ENCODE measurements at places on chromosomes 5 and 9.
A peak's percentile ranks its signal among the peaks of the same experiment; 100 is the strongest.

DNA sequence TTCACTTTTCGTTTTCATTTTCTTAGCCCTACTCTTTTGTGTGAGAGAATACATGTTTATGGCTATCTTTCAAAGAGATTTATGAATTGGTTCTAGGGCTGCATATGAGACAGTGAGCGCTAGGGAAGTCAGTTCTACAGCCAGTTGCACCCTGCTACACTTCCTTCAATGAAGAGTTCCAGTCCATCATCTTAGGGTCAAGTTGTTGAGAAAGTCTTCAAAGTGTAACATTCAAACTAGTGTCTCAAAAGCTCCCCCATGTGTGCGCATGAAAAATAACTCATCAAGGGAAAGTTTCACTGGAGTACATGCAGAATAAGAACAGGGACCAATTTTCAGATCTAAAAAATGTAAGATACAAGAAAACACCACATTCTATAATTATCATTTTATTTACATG, 317.2 kb downstream of the DEPDC1B start:
- no peak for DNase-seq

- DNase-seq = no peak
These were observed 353.4 kb downstream of the TLE1 start for GRCh38 chr9:81335879-81336421.

GRCh38 chr5:159422910-159423309, 92.6 kb upstream of the IL12B start:
- DNase-seq = no peak

GRCh38 chr9:128007566-128008138, 26.9 kb upstream of the EEIG1 start:
- DNase-seq = peak; percentile 88

GRCh38 chr5:26700759-26701384, 337.5 kb downstream of the CDH9 start:
- DNase-seq = peak; percentile 4

GRCh38 chr5:126100767-126101166, 322.4 kb upstream of the GRAMD2B start:
- DNase-seq = no peak

DNA sequence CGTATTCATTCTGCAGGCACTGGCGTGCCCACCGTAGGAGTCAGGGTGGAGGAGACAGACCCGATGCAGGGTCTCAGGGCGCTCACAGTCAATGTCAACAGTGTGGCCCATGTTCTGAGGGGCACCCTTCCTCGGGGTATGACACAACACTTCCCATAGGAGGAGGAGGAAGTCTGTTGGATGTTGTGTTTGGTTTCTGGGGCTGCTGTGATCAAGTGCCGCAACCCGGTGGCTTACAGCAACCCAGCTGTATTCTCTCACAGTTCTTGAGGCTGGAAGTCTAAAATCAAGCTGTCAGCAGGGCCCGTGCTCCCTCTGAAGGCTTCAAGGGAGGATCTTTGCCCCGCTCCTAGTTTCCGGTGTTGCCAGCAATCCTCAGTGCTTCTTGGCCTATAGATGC, 5.6 kb upstream of the HNRNPAB start:
- DNase-seq = no peak

- DNase-seq = no peak
These were observed 8.3 kb downstream of the PTBP3 start for GRCh38 chr9:112325127-112325526.

GRCh38 chr5:154047324-154047723, 8.6 kb downstream of the MFAP3 start:
- no peak for DNase-seq

DNA sequence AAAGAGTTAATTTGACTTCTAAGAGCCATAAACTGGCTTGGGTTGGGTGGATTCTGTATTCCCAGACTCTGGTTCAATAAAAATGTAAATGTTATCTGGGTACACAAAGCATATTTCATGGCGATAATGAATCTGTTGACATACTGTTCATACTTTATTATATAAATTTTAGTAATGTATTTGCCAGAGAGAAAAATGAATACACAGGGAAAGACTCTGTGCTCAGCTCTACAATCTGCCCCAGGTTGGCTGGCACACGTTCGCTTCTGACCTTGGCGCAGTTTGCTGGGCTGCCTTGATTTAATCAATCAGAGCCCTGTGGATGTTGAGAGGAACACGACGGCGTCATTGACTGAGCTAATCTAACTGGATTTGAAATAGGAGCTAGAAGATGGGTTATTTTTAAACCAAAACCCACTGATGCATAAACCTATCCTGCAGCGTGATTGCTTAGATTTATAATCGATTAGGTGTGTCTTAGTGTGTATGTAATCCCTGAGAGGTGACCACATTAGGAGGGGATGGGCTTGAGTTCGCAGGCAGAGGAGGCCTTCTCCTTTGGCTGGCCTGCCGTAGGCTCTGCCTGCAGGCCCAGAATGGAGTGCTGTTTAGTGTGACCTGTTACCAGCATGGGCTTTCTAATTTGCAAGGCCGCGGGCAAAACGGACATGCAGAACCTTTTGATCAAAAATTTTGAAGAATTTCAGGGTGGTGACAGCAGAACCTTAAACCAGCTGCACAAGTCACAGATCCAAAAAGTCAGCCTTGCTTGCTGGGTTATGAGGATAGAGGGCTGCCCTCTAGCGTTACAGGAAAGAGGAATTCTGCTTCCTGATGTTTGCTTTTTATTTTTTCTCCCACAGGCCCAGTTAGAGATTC, 3.9 kb upstream of the ADCY2 start:
- no peak for DNase-seq

GRCh38 chr9:108234811-108235210, 621.0 kb downstream of the ACTL7B start:
- DNase-seq = no peak
